ENCODE measurements at places on chromosomes 3 and 15.

DNA sequence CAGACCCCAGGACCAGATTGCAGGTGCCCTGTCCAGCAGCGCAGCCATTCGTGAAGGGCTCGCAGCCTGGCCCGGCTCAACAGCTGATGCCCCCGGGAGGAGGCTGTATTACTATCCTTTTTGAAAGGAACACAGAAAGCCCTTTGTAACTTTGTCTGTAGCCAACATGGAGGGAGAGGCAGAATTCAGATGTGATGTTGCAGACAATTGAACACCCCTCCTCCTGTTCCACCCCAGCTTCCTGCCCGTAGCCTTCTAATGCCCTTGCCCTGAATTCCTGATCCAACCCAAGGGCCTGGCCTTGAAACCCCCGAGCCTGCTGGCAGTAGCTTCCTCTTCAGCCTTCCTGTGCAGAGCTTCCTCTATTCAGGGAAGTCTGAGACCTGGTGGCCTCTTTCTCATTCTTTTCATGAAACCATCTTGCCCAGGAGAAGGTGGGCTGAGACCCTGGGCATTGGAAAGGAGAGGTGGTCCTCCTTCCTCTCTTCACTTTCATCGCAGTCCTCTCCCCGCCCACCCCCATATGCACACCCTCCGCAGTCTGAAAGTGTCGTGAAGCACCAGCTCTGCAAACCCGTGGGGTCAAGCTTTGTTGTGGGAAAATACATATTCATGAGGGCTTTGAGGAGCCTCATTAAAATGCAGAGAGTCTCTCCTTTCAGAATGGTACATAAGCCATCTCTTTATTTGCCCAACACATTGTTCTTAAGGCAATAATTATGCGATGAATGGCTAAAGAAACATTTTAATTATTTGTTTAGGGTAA, 109.2 kb downstream of the APBA2 start:
- DNase-seq, result no peak

- DNase-seq, result no peak
Measured at GRCh38 chr3:182722907-182723306, 70.4 kb upstream of the ATP11B start.

GRCh38 chr3:140384028-140384771, 293.7 kb upstream of the TRIM42 start:
- DNase-seq, result no peak

DNA sequence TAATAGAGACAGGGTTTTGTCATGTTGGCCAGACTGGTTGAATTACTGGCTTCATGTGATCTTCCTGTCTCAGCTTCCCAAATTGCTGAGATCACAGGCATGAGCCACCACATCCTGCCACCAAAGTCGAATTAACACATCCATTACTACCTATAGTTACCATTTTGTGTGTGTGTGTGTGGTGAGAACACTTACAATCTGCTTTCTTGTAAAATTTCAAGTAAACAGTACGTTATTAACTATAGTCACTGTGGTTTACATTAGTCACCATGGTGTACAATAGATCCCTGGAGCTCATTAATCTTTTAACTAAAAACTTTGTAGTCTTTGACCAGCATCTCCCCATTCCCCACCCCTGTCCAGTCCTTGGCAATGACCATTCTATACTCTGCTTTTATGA, 270.0 kb downstream of the NAALADL2 start:
- no peak for DNase-seq

- no peak for DNase-seq
Measured at GRCh38 chr3:19877656-19878055, 56.4 kb downstream of the EFHB start.
